Omental fat pad (tissue), 4 donors: ENCODE measurements at places on chromosomes 1 and 21.

DNA sequence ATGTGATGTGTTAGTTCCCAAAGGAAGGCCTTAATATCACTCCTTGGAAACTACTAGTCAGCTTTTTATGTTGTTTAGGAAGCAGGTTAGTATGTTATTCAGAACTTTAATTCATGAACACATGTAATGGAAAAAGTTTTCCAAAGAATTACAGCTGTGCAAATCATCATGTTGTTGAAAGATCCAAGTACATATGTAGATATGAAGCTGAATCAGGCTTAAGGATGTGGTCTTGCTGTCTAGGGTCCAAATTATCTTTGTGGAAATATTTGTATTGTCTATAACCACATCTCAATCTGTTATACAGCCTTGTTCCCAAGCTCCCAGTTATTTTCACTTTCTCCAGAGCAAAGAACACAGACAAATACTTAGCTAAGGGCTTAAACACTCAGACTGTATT is 231.6 kb downstream of the TPR start:
- DNase-seq: no peak

DNA sequence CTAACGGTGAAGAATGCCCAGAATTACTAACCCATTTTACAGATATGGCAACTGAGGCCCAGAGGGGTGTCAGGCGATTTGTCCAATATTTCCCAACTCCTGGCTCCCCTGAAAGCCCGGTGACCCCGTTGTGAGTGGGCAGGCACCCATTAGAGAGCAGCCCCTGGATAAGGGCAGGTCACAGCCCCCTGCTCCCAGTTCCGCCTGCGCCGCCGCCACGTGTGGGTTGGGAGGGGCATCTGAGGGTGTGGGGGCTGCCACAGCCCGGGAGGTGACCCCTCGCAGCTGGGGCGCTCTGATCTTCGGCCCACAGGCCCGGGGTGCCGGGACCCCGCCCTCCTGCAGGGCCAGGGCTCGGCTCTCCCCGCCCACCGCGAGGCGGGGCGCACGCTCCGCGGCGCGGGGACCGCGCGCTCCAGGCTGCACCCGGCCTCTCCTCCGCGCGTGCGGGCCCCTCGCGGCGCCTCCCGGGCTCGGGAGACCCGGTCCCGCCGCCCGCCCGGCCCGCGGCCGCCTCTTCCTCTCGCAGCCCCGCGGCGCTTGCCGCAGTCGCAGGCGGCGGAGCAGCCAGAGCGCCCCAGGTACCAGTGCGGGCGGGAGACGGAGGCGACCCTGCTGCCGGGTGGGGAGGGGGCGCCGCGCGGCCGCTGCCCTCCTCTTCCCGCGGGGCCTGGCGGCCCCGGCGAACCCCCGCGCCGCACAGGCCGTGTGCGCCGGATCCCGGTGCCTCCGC is at the start of gene HTR6:
Gene HTR6, plus strand, starts transcription at position 423 of the 733 bp plus-strand sequence. CDS start 879 bp downstream, outside the sequence.
- DNase-seq: no peak

DNA sequence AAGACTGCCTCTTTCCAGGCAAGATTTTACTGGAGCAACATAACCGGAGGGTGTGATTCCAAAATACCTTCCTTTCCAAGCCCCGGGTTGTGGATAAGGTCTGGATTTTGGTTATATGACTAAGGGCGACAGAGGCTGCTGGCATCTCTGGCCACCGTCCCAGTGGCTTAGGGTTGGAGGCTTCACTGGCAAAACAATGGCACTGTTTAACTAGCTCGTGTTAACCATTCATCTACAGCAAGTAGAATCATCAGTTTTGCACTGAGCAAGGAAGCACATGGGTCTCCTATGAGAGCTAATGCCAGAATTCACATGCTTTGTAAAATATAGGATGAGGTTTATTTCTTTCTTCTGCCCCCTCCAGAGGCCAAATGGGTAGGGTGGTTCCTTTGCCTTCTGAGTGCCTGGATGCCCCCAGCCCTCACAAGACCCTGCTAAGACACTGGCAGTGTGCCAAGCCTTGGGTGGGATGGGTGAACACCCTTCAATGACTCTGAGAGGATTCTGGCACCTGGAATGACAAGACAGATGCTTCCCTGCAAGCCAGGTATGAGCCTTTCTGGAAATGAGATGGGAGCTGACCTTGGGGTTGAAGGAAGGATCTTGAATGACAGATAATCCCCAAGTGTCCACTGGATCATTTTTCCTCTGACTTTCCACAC is 36.8 kb downstream of the DHCR24 start:
- DNase-seq: no peak

DNA sequence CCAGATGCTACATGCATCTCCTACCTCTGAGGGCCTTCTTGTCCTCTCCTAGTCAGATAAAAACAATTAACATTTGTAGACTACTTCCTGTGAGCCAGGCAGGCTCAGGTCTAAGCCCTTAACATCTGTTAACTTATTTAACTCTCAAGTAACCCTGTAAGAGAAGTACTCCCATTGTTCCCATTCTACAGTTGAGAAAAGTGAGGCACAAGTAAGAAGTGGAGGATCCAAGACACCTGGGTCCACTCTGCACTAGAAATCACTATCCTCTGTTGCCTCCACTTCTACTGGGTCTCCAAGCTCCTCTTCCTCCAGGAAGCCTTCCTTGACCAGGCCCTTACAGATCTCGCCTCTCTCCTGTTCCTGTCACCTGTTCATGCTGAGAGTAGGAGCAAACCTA is 9.7 kb downstream of the C1orf216 start:
- DNase-seq: no peak
